ENCODE measurements at places on chromosomes 1 and 21.

DNA sequence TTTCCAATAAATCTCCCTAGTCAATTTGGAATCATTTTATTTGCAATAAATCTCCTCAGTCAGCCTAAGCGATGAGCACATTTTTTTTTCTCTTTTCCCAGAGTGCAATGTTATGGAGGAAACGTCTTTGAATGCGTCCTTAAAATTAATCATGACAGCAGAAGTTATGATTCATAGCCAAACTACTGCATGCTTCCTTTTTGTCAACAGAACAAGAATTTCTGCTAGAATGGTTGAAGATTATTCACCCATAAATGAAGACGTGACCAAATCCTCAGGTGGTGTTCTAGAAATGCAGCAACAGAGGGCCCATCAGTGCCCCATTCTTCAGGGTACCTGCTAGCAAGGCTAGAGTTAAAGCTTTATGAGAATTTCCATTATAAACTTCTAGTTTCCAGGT lies 407.9 kb upstream of the PKN2 start:
- DNase-seq = no peak

DNA sequence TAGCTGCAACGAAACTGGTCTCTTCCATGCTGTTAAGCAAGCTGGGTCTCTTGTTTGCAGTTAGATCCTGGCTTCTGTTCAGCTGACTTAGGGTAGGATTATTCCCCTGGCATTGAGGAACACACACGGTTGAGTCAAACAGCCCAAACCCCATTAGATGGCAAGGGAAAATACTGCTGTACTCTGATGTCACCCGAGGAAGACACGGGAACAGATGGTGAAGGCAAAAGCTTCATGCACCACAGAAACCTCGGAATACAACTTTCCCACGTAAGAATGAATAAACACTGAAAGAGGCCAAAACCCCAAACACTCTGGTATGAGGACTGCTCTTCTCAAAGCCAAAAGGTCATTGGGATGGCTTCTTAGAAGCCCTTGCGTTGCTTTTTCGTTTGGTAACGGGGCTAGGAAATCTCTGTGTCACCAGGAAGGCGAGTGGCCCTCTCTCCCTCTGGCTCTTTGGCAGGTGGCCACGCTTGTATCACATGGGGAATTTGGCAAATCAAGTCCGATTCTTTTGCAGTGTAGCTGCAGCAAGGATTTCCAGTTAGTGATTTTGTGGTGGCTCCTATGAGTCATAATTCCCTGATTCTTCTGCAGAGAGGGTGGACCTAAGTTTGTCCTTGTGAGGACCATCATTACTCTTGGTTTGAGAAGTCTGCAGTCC lies 16.7 kb upstream of the LYST start:
- DNase-seq = peak; percentile 87

GRCh38 chr1:191993549-191993948 lies 164.7 kb upstream of the RGS18 start:
- DNase-seq = peak; percentile 15

DNA sequence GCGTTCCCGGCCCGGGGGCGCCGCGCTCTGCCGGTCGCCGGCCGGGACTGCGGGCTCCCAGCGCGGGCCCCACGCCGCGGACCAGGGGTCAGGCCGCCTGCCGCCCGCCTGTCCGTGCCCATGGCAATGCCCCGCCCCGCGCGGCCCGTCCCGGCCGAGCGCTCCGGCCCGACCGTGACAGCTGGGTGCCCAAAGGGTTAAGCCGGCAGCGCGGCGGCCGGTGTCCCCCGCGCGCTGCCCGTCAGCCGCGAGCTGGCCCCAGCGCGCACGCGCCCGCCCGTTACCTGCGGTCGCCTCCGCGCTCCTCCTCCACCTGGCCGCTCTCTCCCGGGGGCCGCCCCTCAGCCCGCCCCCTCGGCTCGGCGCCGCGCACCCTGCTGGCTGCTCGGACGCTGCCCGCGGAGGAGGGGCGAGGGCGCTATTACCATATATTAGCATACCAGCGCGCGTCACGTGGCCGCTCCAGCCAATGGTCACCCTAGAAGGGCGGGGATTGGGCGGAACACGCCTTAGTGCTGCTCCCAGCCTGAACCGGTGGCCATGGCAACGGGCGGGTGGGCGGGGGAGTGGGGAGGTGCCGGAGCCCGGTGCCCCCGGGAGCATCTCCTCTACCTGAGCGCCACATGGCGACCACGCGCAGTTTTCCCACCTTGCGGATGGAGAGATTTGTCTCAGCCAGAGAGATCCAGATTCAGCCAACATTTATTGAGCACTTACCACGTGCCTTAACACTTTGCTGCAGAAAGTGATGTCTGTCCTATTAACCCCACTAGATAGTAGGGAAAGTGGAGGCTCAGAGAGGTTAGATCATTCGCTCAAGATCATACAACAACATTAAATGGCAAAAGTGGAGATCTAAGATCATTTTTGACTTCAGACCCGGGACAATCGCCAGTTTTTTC lies at the start of gene PHC2:
TSS of gene PHC2 (minus strand) at position 404 of the 902 bp plus-strand sequence. CDS start 55,556 bp downstream, outside the sequence.
- peak; percentile 98 for DNase-seq

DNA sequence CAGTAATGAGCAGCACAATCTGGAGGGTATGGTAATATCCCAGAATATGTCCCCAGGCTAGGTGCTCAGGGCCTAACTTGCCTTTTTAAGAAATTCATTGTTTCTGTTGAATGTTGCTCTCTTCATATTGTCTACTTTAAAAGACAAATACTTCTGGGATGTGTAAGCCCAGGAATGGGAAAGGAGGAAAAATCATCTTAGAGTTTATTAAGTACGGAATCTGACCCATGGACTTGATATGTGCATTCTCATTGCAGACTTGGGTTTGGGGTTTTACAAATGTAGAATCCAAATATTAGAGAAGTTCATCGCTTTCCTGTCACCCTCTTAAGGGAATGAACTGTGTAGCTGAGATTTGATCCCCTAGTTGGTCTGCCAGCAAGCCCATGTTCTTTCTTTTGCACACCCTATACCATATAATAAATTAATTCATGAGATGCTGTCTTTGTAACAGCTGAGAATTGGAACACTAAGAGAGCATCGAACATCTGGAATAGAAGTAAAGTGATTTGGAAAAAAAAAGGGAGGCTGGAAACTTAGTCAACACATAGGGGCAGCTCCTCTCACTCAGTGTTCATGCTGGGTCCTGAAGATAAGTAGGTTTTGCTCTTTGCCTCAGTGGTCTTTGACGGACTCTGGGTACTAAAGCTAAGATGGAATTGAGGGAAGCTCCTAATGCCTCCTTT lies 235.8 kb upstream of the C1orf105 start:
- no peak for DNase-seq

- no peak for DNase-seq
Observed at GRCh38 chr1:192589813-192590212, 14.2 kb downstream of the RGS1 start.

- no peak for DNase-seq
Observed at GRCh38 chr1:230271300-230272035, 154.7 kb downstream of the PGBD5 start.

- no peak for DNase-seq
Observed at GRCh38 chr1:29648798-29649188, 412.5 kb downstream of the PTPRU start.

DNA sequence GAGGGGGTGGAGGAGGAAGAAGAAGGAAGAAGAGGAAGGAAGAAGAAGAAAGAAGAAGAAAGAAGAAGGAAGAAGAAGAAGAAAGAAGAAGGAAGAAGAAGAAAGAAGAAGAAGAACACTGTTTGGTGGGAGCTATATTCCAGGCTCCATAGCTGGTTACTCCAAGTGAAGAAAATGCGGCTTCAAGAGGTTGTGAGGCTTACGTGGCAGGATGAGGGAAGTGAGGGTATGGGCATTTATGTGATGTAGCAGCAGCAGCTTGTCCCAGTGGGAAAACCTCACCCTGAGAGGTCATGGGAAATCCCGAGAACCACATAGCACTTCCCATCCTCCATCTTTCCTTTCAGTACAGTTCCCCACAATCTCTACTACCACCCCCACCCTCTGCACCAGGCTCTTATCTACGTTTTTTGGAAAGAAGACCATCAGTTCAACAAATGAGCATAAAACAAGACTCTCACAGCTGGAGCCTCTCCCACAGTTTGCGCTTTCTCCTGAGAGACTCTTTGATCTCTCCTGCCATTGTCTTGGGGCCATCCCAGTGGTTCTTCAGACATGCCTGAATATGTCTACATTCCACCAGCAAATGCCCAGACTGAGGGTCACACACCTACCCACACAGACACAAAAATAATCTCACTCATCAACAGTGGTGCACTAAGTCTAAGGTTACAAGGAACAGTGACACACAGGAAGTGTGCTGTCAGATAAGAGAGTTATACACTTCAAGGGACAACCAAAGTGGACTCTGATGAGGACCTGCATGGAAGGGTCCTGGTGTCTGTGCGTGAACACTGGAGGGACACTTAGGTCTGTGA lies 77.9 kb upstream of the KCNJ15 start:
- DNase-seq = no peak

DNA sequence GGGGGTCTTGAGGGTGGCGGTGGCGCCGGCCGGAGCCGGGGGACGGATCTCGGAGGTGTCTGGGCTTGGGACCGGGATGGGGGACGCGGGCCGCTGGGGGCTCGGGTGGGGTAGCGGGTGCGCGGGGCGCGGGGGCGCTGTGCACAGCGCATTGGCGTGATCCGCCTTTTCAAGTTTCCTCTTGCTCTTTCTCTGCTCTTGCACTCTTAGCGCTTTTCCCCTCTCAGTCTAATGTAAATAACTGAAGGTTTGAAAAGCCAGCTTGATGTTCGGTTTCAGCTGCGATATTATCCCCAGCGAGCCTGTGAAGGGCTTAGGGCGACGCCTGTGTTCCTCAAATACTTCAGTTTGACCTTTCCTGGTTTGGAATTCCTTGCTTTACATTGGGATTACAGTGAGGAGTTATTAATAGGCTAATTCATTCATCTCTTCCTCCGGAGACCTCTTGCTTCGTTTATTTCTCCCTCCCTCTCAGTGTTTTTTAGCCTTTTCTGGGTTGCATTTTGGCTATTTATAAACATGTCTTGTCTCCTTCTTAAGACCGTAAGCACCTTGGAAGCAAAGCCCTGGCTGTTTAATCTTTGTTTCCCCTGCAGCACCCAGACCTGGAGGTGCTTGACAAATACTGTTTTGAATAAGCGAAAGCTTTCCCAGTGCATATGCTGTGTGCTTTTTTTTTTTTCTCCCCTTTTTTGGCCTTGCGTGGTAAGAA lies 693 bp downstream of the RAB4A start:
- DNase-seq = peak; percentile 56

DNA sequence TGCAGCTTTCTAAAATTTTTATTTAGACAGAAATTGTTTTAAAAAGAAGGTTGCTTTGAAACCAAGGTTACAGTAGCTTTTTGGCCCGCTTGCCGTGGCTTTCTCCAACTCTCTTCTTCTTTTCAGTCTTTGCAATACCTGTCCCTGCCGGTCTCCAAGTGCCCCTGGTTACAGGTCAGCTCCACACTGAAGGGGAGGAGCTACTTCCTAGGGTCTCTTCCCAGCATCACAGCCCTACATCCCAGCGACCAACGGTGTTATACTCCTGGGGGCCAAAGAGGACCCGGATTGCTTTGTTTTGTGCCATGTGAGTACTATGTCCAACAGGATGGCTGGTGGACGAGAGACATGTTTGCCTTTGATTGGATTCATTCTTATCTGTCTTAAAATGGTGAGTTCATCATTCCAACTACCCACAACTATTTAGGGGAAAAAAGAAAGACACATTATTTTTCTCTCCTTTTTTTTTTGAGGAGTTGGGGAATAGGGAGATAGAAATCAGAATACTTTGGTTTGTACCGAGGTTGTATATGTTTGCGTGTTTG lies at the start of gene FNDC7:
TSS of gene FNDC7 (plus strand) at position 303 of the 545 bp plus-strand sequence. CDS start at position 329, 26 bp downstream.
- DNase-seq = no peak

DNA sequence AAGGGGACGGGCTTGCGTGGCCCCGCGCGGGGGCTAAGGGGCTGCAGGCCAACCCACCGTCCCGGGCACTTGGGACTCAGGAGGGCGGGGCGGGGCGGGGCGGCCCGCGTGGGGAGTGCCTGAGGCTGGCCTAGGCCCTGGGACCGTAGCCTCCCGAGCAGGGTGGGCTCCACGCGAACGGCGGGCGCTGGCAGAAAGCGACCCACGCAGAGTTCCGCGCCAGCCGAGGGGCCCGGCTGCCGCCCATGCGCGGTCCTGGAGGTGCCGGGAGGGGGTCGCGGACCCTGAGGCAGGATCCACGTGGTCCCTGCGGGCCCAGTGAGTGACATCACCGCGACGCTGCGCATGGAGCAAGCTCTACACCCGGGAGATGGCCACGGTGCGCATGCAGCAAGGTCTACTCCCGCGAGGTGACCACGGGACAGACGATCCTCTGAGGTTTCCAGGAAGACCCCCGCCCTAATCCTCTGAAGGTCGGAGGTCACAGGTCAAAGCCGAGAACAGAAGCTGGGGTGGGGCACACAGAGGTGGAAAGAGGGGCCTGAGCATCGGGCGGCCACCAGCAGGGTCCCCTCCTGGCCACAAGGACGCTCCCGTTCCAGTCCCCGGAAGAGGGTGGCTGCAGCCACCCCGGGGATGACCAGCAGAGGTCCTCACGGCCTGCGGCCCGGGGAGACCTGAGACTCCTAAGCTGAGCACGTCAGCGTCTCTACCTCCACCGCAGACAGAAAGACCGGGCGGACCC lies 13.5 kb upstream of the SLC19A1 start:
- no peak for DNase-seq

GRCh38 chr1:52739699-52740467 lies 13.6 kb downstream of the ZYG11B start:
- no peak for DNase-seq

DNA sequence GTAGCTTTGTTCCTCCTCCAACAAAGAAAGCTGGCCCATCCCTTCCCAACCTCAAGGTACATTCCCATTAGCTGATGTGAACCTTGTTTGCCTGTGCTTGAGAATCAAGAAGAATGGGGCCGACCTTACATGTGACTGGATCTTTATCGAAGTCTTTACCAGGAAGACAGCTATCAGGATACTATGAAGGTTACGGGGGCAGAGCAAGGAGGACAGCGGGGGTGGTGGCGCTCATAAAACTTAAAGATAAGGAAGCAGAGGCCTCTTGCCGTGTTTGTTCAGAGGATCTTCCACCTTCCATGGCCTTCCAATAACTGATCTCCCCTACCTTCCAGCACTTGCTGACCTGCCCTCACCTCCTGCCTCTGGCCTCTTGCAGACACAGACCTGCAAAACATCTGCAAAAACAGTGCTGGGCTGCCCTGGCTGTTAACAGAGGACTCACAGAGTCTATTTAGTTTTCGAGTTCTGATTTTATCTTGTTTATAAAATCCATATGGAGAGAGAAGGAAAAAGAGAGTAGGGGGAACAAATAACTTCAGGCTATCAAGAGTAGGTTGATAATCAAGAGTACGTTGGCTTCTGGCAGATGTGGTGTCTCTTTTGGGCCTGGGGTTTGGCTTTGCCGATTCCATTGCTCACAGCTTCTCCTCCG lies 198.0 kb downstream of the HUNK start:
- no peak for DNase-seq
